ENCODE measurements at places on chromosomes 3 and 15.

DNA sequence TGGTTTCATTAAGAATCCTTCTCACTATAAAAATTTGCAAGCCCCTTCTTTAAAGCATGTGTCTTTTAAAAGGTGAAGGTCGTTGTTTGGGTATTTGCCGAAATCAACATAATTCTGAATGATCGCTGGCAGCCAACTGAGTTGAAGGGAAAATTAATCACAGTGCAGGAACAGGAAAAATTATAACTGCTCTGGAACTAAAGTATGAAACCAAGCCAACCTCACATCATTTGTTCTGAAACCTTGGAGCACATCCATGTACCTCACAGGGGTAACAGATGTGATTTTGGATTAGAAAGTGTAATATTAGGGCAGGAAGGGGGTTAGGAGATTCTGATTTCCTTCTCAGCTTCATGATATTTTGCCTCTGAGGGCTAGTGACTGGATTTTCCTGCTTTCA, 52.2 kb upstream of the PTX3 start:
- DNase-seq: no peak

DNA sequence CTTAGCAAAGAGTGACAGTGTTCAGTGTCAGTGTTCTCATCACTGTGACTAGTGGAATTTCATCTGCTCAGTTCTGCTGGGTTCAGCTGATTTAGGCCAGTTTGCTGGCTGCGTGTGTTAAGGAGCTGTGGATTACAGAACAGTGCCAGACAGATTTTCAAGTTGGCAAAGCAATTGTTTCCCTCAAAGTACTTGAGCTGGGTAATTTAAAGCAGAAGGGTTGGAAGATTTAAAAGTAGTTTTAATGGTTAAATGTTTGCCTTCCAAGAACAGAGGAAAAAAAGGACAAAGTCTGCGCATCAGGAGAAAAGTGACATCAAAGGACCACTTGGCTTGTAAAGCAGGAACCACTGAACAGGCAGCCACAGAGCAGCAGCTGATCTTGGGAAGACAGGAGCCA, 8.7 kb downstream of the ESYT3 start:
- no peak for DNase-seq

- no peak for DNase-seq
These were observed 17.6 kb downstream of the BHLHE40 start for GRCh38 chr3:4996771-4997291.

GRCh38 chr15:77622209-77622933, 10.3 kb downstream of the LINGO1 start:
- no peak for DNase-seq

DNA sequence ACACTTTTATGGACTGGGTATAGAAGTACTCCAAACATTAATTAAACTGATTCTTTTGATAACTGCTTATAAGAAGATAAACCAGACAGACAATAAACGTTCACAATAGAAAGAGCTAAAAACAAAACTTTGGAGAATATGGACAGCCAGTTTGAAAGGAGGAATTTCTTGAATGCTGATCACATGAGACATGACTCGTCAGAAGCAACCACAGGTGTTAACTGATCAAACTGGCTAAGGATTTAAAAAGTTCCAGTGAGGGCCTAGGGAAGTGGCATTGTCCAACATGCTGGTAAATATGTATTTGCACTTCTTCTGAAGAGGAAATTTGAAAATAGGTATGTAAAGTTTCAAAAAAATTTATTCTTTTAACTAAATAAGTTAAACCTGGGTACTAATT, 29.4 kb upstream of the AP3B2 start:
- peak; percentile 41 for DNase-seq

GRCh38 chr15:101320501-101321052, 25.5 kb upstream of the SNRPA1 start:
- peak; percentile 53 for DNase-seq

DNA sequence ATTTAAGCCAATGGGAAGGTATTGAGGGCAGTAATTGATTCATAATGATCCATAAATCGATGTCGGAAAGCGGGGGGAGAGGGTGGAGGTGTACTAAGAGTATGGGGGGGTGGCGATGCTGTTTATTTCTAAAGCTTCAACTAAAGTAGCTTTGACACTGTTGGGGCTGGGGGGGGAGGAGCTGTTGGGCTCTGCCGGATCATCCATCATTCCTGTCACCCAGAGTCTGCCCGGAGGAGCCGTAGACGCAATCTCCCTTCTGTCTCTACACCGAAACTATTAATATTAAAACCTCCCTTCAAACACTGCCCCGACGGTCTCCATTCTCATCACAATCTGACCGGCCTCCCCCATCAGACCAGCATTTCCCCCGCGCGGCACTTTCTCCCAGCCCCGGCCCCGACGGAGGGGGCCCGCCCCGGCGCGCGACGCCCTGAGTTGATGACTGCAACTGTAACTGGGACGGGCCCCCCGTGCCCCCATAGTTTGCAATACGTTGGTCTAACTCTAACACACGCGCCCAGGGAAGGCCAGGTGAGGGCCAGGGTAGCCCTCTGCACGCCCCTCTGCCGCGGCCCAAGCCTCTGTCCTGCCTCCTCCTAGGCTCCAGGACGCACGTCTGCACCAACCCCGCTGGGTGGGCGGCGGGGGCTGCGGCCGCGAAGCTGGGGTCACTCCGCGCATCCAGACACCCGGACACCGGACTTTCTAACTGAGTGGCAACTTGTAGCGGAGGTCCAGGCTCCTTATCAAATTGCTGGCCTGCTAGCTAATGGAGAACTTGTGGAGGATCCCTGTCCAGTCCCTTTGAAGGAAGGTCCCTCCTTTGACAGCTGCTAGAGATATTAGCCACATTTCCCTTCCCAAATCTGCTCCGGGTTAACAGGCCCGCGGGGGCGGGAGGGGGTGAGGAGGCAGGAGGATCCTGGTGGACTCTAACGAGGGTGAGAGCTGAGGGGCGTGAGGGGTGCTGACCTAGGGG, 212.0 kb downstream of the MEIS2 start:
- no peak for DNase-seq

Data from choroid plexus epithelial cell (primary cell).